ENCODE measurements at places on chromosomes 2 and 18.

GRCh38 chr2:101698014-101698843 is 722 bp downstream of the MAP4K4 start:
- DNase-seq: peak; percentile 46

DNA sequence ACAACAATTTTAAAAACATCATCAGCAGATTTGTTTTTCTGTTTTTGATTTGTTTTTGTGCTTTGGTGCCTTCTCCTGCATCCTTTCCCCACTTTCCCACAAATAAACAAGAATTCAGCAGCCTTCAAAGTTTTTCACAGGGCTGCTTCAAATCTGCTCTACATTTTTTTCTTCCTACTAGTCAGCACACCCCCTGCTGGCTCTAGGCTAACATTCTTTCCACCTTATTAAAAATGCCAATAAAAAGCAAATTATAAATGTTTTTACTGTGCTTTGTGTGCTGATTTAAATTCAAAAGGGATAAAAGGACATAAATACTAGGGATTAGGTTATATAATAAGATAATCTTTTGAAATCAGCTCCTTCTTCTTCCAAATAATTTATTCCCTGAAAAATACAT is 6.2 kb upstream of the CNTNAP5 start:
- DNase-seq: no peak

GRCh38 chr2:66845307-66845706 is 410.4 kb downstream of the MEIS1 start:
- peak; percentile 77 for DNase-seq

DNA sequence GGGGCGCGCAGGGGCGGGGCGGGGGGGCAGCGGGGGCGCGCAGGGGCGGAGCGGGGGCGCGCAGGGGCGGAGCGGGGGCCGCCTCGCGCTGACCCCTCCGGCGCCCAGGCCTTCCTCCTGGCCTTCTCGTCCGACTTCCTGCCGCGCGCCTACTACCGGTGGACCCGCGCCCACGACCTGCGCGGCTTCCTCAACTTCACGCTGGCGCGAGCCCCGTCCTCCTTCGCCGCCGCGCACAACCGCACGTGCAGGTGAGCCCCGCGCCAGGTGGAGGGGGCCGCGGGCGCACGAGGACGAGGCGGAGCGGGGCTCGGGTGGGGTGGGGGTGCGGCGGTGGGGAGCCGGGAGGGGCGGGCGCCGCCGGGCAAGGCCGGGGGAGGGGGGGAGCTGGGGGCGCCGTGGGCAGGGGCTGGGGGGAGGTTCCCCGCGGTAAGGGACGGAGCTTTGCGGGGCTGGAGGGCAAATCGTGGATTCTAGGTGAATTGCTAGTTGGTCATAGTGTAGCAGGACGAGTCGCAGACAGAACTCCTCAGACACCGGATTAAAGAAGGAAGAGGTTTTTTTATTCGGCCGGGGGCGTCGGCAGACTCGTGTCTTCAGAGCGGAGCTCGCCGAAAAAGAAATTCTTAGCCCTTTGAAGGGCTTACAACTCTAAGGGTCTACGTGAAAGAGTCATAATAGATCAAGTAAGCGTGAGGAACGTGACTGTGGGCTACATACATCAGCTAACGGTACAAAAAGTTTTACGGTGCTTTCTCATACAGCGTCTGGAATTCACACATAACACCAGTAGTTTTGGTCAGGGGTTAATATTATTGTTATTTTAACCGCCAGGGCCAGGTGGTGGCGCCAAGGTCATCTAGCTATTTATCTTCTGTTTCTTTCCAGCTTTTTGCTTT is 29.9 kb downstream of the ANO7 start:
- DNase-seq: peak; percentile 59

GRCh38 chr2:58215429-58215828 is 25.7 kb downstream of the FANCL start:
- DNase-seq: no peak

GRCh38 chr2:5539282-5540165 is 152.7 kb upstream of the SOX11 start:
- no peak for DNase-seq

- peak; percentile 71 for DNase-seq
Measured at GRCh38 chr2:144703852-144704708, 184.2 kb upstream of the ZEB2 start.

GRCh38 chr2:15780234-15780633 is 160.1 kb upstream of the MYCN start:
- no peak for DNase-seq

Measured in EH (cell line).